ENCODE measurements at places on chromosomes 3 and 15.

- DNase-seq: no peak
Measured at GRCh38 chr3:100825574-100825973, 116.3 kb downstream of the TFG start.

DNA sequence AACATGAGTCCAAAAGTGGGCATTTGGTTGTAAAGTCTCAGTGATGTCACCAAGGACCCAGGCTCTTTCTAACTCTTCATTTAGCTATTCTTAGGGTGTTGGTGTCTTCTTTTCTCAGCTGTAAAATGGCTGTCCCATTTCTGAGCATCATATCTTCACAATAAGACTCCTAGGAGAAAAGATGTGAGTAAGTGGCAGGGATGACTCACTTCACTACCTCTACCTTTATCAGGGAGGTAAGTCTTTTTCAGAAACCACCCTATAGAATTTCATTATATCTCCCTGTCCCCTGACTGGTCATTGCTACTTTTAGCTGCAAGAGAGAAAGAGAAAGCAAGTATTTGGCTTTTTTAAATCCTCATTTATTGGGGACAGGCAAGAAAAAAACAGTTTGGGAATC is 300.2 kb upstream of the RBMS3 start:
- no peak for DNase-seq

GRCh38 chr15:72307026-72307425 is 12.9 kb downstream of the CELF6 start:
- DNase-seq: no peak

GRCh38 chr3:118548434-118548833 is 486.2 kb downstream of the IGSF11 start:
- no peak for DNase-seq

GRCh38 chr3:69925506-69925905 is 74.0 kb upstream of the SAMMSON start:
- no peak for DNase-seq

GRCh38 chr3:30248423-30248822 is 358.0 kb upstream of the TGFBR2 start:
- DNase-seq: no peak

GRCh38 chr15:89377842-89378295 is 43.2 kb upstream of the POLG start:
- no peak for DNase-seq

GRCh38 chr3:53065841-53066480 is 20.1 kb upstream of the SFMBT1 start:
- DNase-seq: no peak

- no peak for DNase-seq
Measured at GRCh38 chr3:143726727-143727126, 121.5 kb downstream of the SLC9A9 start.

- no peak for DNase-seq
Measured at GRCh38 chr3:117439812-117440211, 730.2 kb downstream of the TUSC7 start.

- no peak for DNase-seq
Measured at GRCh38 chr15:80168421-80168820, 15.6 kb downstream of the FAH start.

DNA sequence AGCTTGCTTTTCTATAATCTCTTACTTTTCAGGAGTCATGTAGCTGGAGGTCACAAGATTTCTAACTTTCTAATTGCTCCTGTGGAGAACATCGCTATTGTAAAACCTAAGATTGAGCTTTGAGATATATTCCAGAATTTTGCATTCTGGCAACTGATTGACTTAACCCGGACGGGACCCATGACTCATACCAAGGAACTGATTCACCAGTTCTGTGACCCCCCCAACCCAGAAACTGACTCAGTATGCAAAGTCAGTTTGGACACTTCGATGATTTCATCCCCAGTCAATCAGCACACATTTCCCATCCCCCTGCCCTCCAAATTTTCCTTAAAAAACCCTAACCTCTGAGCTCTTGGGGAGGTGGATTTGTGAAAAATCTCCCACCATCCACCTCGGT is 396.5 kb upstream of the GBE1 start:
- no peak for DNase-seq

GRCh38 chr3:52794612-52795099 is at the start of gene ITIH3:
ITIH3 (plus strand) TSS chr3:52794796; CDS start chr3:52794804, 8 bp downstream.
- DNase-seq: no peak

- peak; percentile 32 for DNase-seq
Measured at GRCh38 chr15:60121845-60122244, 117.7 kb downstream of the FOXB1 start.

DNA sequence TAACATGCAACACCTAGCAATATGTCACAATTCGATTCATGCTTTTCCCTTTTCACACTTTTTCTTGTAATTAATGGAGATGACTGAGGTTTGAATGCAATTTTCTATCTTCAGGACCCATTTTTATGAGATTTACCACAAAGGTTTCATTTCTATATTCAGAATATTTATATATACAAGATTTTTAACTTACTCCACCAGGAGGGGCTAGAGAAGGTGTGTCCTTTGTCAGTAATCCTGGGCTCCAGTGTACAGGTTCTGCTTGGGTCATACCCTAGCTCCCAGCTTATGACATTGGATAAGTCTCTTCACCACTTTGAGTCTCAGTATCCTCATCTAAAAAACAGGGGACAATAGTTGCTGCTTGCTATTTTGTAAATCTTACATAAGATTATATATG is 95.7 kb upstream of the SLC24A5 start:
- DNase-seq: no peak

DNA sequence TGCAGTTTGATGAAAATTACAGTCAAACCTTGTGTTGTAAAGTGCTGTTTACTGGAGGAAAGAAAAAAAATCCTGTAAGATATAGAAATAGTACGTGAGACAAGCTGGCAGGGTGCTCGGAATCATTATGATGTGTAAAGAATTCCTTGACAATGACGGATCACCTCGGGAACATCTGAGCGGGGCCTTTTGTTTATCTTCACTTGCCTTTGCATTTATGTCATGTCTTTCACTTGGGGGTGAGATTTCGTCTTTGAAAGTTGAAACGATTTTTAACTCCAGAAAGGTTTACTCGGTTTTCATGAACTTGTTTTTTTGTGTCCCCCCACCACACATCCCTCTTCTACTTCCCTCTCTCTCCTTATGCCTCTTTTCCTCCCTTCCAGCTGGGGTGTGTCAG is 128.3 kb upstream of the VEPH1 start:
- DNase-seq: no peak

- no peak for DNase-seq
Measured at GRCh38 chr15:71549697-71550096, 260.7 kb upstream of the NR2E3 start.

DNA sequence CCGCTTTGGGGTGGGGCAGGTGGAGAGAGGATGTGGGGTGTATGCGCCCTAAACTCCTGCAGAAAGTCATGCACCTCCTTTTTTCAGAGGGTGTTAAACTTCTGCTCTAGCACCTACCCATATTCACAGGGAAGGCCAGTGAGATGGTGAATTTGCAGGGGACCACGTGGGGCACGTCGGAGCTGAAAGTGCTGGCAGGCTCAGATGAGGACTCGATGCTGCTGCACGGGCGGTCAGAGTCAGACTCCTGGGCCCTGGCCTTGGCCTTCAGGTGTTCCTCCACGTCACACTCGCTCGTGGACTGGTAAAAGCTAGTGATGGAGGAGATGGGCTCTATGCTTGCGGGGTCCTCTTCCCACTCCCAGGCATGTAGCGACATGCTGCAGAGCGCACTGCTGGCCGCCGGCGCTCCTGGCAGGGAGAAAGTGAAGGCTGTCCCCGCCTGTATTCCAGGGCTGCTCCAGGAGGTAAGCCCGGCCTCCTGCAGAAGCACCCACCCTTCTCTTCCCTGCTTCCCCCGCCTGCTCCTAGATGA is 883 bp downstream of the CFAP92 start:
- DNase-seq: no peak

- no peak for DNase-seq
Measured at GRCh38 chr3:186138272-186138981, 29.5 kb upstream of the ETV5 start.

DNA sequence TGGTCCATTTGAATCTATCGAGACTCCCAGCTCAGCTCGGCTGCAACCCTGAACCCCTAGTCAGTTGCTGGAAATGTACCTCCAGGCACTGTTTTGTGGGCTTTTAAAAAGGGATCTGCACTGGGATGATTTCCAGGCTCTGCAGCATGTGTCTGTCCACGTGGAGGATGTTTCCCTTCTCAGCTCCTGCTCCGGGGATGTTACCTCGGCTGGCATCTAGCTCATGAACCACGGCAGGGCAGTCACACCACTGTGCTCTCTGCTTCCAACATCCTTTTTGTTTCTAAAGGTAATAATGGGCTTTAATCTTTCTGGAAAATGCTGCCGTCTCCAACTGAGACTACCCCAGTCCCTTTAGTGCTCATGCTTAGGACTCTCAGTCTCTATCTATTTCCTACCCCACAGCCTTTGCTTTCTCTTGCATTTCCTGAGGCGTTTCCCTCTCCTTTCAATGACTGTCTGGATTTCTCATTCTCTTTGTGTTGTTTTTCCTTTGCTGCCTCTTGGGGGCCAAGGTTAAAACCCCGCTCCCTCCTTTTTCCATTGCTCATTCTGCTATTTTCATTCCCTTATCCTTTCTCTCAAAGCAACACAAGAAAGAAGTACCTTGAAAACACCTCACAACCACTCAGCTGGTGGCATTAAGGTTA is 42.9 kb upstream of the AKAP13 start:
- DNase-seq: no peak

- DNase-seq: no peak
Measured at GRCh38 chr3:124557433-124558232, 172.6 kb upstream of the UMPS start.

- DNase-seq: no peak
Measured at GRCh38 chr3:172700256-172700655, 10.6 kb downstream of the NCEH1 start.

- no peak for DNase-seq
Measured at GRCh38 chr3:190492129-190492528, 21.8 kb upstream of the IL1RAP start.

DNA sequence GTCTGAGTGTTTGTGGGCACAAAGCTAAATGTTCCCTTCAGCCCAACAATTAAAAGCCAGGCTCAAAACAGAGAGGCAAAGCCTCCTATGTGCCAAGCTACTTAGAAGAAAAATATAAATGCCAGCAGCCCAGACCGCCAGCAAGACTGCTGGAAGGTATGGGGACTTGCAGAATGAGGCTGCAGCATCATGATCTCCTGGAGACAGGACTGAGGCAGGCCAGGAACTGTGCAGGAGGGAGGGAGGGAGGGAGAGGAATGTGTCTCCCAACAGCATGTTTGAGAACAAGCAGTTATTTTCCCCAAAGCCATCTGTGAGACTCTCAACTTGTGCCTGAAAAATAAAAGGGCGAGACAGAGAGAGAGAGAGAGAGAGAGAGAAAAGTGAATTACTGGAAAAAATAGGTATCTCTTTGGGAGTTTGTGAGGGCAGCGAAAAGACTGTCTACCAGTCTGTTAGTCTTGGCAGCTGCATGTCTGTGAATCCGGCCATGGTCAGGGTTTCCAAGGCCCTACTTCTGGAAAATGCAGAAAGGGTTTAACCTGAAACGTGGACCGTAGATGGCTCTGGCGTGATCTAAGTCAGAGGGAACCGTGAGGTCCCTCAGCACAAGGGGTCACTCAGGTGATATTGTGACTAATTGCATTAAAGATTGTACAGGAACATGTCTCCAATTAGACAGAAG is 139.7 kb upstream of the COL8A1 start:
- no peak for DNase-seq

DNA sequence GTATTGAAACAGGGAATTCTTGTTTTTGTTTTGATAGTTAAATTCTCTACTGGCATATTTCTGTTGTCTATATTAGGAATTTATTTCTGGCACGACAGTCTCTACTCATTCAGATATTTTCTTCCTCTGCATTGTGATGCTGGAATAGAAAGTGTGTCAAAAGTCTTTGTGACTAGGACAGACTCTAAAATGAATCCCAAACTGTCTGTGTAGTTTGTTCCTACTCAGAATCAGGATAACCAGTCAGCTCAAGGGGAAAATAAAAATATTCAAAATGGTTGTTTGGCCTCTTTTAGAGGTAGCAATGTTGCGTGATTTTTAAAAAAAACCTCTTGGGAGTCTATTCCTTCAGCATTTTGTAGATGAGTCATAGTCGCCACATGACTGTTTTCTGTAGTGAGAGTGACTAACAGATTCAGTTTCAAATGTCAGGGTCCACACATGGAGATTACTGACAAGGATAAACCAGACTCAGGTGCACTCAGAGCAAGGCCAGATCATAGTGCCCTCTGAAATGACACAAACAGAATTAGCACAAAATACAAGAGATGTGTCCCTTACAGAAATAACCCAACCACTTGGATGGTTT is 13.1 kb downstream of the SLC7A14 start:
- DNase-seq: no peak

GRCh38 chr15:81011593-81011992 is 10.9 kb downstream of the TLNRD1 start:
- no peak for DNase-seq

DNA sequence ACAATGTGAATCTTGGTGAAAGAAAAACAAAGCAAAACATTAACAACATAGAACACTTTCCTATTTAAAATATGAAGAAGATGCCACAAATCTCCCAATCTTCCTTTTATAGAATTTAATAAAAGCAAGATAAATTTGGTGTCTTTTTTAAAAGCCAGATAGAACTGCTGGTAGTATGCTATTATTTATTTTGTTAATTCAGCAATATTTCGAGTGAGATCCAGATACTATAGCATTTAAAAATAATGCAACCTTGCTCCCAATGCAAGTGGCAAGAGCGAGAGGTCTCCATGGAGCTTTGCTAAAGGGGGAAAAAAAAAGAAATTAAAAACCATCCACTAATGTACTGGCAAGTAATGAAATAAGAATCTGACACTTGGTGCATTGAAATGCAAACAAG is 121.8 kb downstream of the IL20RB start:
- DNase-seq: no peak

DNA sequence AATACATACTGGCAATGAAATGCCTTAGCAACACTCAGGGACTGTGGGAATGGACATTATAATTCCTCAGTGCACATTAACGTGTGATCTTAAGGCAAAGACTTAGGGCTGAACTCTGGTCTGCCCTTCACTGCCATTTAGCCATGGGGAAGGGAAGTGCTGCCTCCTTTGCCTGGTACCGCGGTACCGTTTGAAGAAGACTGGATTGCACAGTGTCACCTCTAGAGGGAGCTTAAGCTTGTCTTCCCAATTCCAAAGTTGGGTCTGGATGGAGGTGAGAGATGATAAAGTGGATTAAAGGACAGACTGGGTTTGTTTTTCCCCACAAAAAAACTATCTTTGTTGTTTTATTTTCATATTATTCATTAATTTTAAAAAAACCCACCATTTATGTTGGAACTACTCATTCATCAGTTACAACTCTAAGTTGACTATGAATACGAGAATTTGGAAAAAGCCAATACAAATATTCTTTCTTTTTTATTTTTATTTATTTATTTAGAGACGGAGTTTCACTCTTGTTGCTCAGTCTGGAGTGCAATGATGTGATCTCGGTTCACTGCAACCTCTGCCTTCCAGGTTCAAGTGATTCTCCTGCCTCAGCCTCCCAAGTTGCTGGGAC is 60.0 kb upstream of the SYN2 start:
- no peak for DNase-seq
